COR-L47 (cell line): ENCODE measurements at places on chromosomes 12 and 14.

- DNase-seq = no peak
Observed at GRCh38 chr14:79165471-79166090, 995.4 kb downstream of the NRXN3 start.

DNA sequence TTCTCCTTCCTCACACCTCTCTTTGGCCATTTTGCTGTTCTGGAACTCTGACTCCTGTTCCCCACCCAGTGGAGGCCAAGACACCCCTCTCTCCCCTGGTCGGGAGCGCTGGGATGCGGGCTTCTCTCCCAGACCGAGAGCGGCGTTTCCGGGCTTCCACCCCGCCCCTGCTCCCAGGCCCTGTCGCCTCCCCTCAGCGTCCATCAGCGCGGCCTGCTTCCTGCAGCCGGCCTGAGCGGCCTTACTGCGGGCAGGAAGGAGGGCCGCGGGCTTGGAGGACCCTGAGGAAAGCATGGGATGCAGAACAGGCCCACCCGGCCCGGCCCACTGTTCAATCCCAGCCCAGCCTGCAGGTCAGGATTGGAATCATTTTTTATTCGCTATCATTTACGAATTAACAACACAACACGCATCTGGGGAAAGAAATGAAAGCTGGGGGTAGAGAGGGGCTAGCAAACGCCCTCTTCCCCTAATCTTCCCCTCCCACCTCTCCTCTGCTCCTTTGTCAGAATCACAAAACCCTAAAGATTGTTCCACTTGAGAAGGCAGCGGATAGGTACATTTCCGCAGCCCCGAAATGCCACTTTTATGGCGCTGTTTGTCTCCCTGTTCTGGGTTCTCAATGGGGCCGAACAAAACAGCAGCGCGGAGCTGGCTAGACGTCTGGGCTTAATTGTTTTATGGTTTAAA is 3.8 kb upstream of the HOXC8 start:
- no peak for DNase-seq

DNA sequence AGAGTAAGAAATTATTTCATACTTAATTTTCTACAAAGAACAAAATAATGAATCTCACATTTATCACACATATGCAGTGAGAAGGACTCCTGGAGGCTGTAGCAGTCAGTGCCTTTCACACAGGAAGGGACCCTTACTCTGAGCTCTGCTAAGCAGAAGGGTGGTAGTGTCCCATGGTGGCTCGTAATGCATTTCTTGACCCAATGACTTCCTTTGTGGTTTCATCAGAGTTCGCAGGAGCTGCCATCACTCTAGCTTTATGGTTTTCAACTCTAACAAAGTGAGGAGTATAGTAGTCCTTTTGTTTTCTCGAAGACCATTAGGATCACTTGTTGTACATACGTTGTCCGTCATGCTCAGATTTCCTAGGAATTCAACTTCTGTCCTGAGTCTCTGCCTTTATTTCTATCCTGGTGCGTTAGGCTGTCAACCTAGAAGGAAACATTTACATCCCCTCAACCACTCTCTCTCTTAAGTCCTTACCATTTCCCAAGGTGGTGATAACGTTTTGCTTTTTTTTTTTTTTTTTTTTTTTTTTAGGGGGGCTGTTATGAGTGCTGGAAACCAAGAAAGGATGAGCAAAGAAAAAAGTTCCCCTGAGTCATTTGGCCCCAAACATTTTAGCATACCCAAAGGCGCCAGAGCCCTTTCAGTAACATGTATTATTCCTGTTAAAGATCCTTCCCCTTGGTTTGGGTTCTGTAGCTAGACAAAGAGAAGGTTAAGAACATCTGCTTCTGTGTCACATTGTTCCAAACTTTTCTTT is 37.2 kb downstream of the GABARAPL1 start:
- DNase-seq = no peak

- no peak for DNase-seq
Observed at GRCh38 chr12:98674841-98675240, 29.8 kb downstream of the APAF1 start.

GRCh38 chr12:102120886-102121285 is 903 bp downstream of the PARPBP start:
- no peak for DNase-seq

- peak; percentile 1 for DNase-seq
Observed at GRCh38 chr12:122336015-122336946, 70.0 kb upstream of the VPS33A start.

DNA sequence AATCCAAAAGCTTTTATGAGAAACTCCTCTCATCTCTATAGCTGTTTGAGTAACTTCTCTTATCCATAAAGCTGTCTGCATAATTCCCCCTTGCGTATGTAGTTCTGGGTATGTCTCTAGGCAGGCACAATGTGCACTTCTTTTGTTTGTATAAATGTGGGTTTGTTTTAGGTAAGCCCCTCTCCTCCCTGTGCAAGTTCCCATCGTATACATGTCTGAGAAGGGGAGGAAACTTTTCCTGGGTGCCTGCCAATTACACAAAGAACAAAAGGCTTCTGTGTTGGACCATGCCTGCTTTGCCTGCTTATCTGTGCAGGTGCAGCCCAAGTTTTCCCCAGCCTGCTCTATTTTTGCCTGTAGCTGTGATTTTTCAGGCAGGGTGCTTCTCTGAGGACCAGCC is 96.7 kb downstream of the CCER1 start:
- peak; percentile 64 for DNase-seq

- no peak for DNase-seq
Observed at GRCh38 chr12:5623411-5623810, 191.5 kb downstream of the NTF3 start.

DNA sequence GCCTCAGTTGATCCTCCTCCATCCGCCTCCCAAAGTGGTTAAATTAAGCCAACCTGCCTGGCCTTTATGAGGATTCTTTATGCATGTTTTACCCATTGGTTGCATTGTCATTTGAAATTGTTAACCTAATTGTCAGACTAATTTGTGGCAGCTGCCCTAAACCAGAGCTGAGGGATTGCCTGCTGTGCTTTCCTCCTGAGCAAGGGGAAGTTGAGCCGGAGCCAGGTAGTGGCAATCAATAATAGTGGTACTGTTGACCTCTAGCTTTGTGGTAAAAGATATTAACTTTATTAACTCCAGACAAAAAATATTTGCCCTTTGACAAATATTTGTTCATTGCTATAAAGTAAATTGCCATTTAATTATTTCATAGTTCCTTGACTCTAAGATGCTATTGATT is 5.6 kb upstream of the HEBP1 start:
- DNase-seq = peak; percentile 31

- DNase-seq = no peak
Observed at GRCh38 chr14:64005822-64006221, 153.0 kb downstream of the SYNE2 start.

DNA sequence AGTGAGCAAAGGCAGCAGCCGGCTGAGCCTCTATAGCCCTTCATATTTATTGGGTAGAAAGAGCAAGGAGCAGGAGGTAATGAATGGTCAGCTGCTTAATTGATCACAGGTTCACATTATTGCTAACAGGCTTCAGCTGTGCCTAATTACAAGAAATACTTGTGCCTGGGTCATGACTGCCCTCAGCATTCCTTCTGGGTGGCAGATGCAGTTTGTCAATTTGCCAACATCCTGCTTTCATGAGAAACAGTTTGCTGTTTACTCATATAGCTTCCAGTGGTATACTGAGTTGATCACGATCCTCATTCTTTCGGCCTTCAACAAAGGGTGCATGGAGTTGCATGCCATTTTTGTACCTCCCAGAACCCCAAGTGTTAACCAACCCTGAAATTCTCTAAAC is 81.0 kb upstream of the PLEKHG7 start:
- no peak for DNase-seq

GRCh38 chr14:93712838-93713724 is 75.2 kb downstream of the PRIMA1 start:
- DNase-seq = peak; percentile 78

- no peak for DNase-seq
Observed at GRCh38 chr12:55631733-55632132, 5.0 kb upstream of the OR10P1 start.

- DNase-seq = no peak
Observed at GRCh38 chr14:87866116-87866515, 126.9 kb downstream of the GALC start.

DNA sequence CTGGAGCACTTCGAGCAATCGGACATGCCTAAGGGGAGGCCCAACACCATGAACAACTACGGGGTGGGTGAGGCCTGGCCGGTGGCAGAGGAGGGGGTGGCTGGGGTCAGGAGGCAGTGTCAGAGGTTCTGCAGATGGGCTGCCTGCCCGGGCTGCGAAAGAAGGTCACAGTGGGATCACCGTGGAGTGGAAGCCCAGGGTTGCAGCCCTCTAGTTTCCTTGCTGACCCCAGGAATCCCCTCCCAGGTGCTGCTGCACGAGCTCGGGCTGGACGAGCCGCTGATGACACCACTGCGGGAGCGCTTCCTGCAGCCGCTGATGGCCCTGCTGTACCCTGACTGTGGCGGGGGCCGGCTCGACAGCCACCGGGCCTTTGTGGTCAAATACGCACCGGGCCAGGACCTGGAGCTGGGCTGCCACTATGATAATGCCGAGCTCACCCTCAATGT is 1.9 kb upstream of the ARL6IP4 start:
- DNase-seq = no peak

GRCh38 chr14:54639611-54640010 is 72.7 kb downstream of the SAMD4A start:
- no peak for DNase-seq

DNA sequence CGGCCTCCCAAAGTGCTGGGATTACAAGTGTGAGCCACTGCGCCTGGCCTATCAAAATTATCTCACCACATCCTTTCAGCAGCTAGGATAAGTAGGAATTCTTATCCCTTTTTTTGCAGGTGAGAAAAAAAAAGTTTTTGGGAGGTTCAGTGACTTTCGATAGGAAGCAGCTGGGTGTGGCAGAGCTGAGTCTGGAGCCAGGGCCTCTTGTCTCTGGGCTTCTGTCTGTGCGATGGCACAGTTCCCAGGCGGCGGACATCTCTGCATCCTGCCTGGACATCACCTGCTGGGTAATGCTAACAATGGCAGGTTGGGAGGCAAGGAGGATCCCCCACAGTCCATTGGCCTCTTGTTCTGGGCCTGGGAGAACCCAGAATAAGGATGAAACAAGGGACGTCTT is 12.5 kb downstream of the NRXN3 start:
- DNase-seq = peak; percentile 64

- DNase-seq = no peak
Observed at GRCh38 chr12:127925971-127926370, 341.0 kb upstream of the TMEM132C start.

GRCh38 chr12:114347861-114348260 is 58.1 kb downstream of the TBX5 start:
- DNase-seq = no peak

DNA sequence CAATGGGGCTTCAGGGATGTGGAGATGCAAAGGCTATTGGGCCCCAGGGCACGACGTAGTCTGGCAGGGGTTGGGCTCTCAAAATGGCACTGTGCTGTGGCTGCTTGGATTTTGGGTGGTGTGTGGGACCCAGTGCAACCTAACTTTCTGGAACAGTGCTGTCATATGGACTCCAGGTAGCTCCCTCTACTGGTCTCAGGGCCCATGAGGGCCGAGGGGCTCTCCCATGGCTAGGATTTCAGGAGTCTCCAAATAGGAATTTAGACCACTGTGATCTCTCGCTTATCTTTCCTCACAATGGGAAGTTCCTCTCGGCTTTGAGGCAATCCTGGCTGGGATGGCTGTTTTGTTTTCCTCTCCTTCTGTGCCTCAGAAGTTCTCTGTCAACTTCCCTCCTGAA is 68.2 kb upstream of the MUCL1 start:
- no peak for DNase-seq

DNA sequence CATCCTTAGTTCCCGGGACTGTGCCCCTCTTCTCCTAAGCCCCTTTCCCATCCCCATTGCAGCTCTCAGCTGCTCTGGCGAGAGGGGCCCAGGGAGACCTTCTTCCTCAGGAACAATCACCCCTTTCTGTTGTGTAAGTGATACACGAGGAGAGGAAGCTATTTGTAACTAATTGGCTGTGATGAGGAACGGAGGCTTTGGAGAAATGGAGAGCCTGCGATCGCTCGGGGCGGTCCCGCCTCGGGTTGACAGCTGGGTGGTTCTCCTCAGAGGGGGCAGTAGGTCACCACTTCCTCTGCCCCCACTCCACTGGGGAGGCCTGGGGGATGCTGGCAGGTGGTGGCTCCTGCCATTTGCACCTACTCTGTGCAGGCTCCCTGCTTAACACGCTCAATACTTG is 6.6 kb upstream of the PGF start:
- no peak for DNase-seq

DNA sequence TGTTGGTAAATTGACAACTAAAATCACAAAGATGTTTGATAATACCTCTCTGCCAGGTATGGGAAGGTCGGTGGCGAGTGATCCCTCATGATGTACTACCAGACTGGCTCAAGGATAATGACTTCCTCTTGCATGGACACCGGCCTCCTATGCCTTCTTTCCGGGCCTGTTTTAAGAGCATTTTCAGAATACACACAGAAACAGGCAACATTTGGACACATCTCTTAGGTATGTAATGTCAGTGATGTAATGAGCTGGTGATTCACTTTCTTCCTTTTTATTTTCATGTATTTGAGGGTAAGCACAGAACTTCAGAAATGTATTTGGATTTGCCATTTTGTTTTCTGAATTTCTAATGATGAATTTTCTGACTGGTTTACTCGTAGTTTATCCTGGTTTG is 42.6 kb upstream of the LRTM2 start:
- no peak for DNase-seq

- DNase-seq = no peak
Observed at GRCh38 chr12:53664936-53665335, 10.9 kb downstream of the ATP5MC2 start.

- peak; percentile 9 for DNase-seq
Observed at GRCh38 chr12:119938049-119938667, 50.9 kb upstream of the BICDL1 start.

- no peak for DNase-seq
Observed at GRCh38 chr12:99257672-99258071, 389.9 kb upstream of the GARIN6 start.

DNA sequence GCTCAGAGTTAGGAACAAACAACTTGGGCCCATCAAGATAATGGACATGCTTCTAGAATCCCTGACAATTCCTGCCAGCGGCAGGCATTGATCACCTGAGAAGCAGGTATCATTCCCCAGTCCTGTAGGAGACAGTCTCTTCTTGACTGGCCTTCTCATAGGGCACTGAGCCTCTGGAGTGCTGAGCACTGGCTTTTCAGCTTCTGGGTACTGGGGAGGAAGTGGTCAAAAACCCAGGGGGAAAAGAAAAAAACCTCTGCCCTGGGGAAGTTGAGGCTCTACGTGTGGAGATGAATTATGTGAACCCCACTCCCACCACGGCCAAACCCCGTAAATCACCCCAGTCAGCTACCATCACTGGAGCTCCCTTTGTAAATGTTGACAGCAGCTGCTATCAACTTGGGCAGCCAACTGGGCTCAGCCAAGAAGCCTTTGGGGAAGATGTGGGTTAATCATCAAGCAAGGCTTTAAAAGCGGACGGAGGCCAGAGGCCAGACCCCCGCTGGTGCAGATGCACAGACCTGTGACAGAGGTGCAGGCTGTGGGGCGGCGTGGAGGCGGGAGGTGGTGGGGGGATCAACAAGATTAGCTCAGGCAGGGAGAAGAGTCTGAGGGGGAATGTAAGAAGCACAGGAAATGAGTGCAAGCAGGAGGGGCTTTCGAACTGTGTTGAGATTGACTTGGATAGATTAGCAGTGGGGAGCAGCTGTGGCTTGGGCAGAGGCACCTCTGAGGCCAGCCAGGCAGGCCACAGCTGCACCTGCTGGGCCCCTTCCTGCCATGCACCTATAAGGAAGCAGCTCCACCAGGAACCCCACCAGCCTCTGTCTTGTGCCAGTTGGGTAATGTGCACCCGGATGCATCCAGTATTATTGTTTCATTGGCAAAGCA is 105.4 kb upstream of the HIF1A start:
- DNase-seq = no peak

GRCh38 chr12:30417697-30418231 is 277.9 kb downstream of the IPO8 start:
- DNase-seq = no peak
